Stimulated activated CD8-positive, alpha-beta memory T cell treated with anti-CD3 and anti-CD28 coated beads, Interleukin-4, amount 100 ng/mL, for 4 hours (primary cell): ENCODE measurements at places on chromosomes 7 and 10.

GRCh38 chr10:95246582-95247051 lies 44.2 kb downstream of the PDLIM1 start:
- peak; percentile 33 for DNase-seq

DNA sequence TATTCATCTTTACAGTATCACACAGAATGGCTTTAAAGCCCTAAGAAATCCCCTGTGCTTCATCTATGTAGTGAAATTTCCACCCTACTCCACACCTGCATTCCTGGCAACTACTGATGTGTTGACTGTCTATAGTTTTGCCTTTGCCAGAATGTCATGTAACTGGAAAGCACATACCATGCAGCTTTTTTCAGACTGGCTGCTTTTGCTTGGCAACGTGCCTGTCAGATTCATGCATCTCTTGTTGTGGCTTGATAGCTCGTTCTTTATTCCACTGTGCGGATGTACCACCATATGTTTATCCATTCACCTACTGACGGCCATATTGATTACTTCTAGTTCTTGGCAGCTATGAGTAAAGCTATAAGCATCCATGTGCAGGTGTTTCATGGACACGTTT lies 30.6 kb downstream of the RBM17 start:
- DNase-seq, result no peak

GRCh38 chr7:46576950-46577349 lies 655.9 kb upstream of the IGFBP3 start:
- no peak for DNase-seq

GRCh38 chr7:129307592-129307991 lies 82.8 kb downstream of the AHCYL2 start:
- no peak for DNase-seq

DNA sequence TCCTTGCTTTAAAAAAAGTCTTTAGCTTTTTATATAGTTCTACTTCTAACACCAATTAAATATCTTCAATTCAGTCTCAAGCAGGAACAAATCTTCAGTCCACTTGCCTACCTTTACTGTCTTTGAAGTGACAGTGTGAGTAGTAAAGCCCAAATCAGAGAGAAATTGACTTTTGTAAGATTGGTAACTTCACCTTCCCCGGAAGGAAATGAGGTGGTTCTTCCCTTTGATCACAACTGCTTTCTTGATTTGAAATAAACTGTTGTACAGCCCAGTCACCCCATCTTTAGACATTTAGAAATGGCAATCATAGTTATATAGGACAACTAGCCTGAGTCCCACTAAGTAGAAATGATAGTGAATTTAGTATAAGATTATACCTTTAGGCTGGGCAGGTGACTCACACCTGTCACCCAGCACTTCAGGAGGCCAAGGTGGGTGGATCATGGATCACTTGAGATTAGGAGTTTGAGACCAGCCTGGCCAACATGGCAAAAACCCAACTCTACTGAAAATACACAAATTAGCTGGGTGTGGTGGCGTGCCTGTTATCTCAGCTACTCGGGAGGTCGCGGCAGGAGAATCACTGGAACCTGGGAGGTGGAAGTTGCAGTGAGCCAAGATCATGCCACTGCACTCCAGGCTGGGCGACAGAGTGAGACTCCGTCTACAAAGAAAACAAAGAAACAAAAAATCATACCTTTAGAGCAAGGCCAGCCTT lies 4.7 kb downstream of the FAS start:
- DNase-seq, result no peak
